ENCODE measurements at places on chromosomes 4 and X. TPM values are rescaled to one million over a fixed set of nuclear protein-coding genes. Genes with fewer than 3 reads are reported as not detected.

The GAGE12J gene
- total RNA-seq, result not detected

The YY2 gene
- 1.7 TPM for total RNA-seq

The TMEM35A gene
- not detected for total RNA-seq

The CSN1S1 gene
- not detected for total RNA-seq

The NHS gene
- 2.6 TPM for total RNA-seq

The NXF2B gene
- total RNA-seq, result not detected

The ENPEP gene
- 12.7 TPM for total RNA-seq

The WDR45 gene
- total RNA-seq, result 21.4 TPM

All from SJSA1 (cell line).